ENCODE measurements at places on chromosomes 5 and 9.
A peak's percentile ranks its signal among the peaks of the same experiment; 100 is the strongest.

DNA sequence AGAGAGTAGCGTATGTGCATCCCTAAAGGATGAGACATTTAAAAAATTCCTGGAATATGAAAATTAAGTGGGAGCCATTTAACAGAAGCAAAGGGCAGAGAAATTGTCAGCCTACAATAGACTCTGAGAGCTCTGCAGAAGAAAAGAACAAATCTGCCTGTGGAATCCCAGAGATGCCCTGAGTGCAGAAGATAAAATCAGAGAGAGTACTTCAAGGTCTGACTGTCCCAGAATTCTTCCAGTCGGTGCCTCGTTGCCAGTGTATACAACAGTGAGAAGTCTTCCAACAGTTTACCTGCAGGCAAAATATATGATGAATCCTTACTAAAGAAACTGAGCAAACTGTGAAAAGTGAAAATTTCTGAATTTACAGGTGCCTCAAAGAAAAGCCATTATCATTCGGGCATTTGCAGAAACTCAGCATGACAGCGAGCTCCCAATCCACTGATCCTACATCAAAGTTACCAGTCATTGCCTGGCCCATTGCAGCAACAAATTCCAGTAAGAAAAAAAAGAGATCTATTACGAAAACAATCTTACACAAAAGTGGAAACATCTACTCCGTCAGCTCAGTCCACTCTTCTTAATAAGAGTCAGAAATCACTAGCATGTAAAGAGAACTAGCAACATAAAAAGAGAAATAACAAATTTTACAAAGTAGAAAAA is 92.8 kb upstream of the VCAN start:
- no peak for DNase-seq

DNA sequence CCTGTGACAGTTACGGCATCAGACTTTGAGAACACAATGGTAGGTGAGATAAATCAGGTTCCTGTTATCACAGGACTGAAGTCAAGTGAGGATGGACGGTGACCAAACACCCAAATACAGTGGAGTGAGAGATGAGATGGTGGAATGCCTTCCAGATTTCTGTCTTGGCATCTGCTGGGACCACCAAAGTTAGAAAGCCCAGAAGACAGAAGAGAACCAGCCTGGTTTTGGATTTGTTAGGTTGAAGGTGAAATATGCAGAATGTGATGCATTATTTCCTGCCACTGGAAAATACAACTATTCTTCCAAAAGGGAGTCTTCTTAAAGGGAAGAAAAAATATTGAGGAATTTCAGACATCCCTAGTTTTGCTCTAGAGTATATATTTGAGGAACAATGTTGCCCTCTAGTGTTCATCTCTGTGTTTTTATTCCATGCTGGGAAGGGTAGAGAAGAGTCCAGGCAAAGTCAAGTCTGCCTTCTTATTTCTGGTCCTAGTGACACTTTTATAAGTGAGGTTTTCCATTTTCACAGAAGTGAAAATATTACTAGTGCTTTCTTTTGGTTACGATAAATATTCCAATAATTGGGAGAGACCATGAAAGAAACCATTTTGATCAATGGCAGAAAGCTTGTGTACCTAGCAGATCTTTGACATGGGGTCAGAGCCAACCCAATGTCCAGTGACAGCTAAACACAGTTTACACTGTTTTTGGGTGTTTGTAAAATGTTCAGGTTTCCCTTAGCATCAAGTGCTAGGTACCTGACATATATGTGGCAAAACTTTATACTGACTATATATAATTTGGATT is 142.3 kb upstream of the ANKH start:
- DNase-seq, result peak; percentile 9

- DNase-seq, result no peak
Measured at GRCh38 chr5:54902791-54903473, 82.5 kb downstream of the ESM1 start.

DNA sequence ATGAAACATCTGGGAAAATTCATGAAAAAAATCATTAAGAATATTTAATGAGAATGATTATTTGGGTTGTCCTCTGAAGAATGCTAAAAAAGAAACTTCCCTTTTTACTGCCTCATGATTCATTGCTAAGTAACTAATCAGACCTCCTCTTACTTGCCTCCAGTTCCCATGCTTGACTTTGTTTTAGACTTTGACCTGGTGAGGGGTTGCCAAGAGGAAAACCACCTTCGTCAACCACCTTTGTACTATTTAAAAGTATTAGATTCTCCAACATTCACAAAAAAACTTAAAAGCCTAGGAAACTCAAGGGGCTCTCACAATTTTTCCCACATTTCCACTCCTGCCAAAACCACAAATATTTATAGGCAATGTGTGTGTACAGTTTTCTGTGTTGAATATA is 115.2 kb upstream of the ST8SIA4 start:
- DNase-seq, result no peak

DNA sequence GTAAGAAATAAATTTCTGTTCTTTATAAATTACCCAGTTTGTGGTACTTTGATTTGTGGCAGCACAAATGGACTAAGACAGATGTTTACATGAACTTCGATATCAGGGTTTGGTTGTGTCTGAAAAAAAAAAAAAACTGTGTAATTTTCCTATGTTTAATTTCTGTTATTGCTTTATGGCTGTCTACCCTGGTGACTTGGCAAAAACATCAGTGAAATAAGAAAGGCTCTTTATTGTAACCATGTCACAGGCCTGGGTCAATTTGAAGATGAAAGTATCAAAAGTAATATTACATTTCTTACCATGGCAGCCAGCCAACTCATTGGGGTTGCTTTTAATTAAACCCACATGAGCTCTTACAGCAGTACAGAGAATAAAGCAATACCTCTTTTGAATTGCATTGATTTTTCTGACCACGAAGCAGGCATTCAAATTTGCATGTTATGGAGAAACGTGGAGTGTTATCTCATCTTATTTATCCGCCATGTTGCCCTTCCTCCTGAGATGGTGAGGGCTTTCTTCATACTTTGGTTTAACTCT is 20.6 kb upstream of the SV2C start:
- DNase-seq, result no peak

Data from bone marrow (tissue), 2 donors.